ENCODE measurements at places on chromosomes 13 and 19.
A peak's percentile ranks its signal among the peaks of the same experiment; 100 is the strongest.

- DNase-seq: peak; percentile 72
Observed at GRCh38 chr13:76383676-76384461, 502.3 kb downstream of the KCTD12 start.

GRCh38 chr13:89315287-89315686, 1644.1 kb downstream of the SLITRK5 start:
- DNase-seq: no peak

DNA sequence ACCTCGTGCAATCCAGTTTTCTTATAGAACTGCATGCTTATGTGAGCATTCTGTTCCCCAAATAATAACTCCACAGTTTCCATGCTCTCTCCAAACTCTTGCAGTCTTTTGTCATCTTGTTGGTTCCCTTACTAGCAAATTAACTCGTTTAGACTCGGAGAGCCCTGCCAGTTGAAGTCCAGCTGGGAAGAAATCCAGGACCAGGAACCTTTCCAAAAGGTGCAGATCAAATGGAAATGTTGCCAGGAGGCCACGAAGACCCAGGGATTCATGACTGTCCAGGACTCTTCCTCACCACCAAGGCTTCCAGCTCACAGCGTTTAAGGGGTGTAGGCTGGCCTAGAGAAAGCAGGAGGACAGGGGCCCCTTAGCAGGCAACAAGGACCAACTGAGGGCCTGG, 2.1 kb upstream of the TDRD12 start:
- no peak for DNase-seq

DNA sequence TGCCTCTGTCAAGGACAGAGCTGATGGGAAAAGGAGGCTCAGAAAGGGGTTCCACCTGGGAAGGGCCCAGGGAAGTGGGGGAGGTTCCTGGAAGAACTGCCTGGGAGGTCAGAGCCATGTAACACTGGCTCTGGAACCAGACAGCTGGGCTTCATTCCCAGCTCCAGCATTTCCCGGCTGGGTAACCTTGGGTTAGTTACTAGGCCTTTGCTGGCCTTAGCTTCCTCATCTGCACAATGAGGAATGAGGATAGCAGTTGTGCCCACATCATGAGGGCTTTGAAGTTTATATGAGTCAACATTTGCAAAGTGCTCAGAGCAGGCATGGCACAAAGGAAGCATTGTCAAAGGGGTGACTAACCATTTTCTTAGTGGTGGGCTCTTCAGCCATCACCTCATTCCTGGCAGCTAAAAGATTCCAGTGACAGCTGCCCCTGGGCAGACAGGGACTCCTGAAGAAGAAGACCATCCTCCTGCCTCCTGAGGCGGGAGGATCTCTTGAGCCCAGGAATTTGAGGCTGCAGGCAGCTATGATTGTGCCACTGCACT, 1.7 kb upstream of the DNAJB1 start:
- no peak for DNase-seq

- no peak for DNase-seq
Observed at GRCh38 chr19:19817357-19817756, 4.2 kb downstream of the ZNF506 start.

- DNase-seq: no peak
Observed at GRCh38 chr13:102846261-102847015, 606 bp downstream of the ERCC5 start.

GRCh38 chr19:36128392-36128736, 11.5 kb upstream of the CAPNS1 start:
- DNase-seq: no peak

GRCh38 chr13:40475617-40476016, 190.8 kb downstream of the FOXO1 start:
- DNase-seq: no peak

DNA sequence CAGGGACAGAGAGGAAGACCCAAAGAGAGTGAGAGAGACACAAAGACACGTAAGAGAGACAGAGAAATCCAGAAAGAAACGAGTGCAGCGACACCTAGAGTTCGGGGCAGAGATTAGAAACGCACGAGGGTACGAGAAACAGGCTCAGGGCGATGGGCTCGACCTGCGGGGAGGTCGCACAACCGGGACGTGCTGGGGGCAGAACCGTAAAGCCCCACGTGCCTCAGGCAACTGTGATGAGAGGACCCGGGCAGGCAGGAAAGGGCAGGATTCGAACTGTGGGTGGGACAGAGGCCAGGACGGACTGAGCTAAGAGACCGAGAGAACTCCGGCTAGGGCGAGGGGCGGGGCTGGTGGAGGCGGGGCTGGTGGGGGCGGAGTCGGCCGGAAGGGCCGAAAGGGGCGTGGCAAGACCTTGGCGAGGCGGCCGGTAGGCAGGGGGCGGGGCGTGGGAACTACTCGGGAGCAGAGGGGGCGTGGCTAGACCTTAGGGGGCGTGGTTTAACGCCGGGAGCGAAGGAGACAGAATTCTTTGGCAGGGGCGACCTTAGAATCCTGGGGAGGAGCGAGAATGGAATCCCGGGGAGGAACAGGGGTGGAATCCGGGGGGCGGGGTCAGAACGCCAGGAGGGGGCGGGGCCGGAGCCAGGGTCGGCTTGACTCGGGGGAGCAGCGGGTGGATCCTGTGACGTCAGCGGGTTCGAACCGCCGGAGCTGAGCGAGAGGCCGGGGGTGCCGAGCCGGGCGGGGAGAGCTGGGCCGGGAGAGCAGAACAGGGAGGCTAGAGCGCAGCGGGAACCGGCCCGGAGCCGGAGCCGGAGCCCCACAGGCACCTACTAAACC, at the start of gene NECTIN2:
Gene NECTIN2 (plus strand): TSS at position 686 of the 843 bp plus-strand sequence. CDS start 229 bp downstream, outside the sequence.
- DNase-seq: peak; percentile 98

DNA sequence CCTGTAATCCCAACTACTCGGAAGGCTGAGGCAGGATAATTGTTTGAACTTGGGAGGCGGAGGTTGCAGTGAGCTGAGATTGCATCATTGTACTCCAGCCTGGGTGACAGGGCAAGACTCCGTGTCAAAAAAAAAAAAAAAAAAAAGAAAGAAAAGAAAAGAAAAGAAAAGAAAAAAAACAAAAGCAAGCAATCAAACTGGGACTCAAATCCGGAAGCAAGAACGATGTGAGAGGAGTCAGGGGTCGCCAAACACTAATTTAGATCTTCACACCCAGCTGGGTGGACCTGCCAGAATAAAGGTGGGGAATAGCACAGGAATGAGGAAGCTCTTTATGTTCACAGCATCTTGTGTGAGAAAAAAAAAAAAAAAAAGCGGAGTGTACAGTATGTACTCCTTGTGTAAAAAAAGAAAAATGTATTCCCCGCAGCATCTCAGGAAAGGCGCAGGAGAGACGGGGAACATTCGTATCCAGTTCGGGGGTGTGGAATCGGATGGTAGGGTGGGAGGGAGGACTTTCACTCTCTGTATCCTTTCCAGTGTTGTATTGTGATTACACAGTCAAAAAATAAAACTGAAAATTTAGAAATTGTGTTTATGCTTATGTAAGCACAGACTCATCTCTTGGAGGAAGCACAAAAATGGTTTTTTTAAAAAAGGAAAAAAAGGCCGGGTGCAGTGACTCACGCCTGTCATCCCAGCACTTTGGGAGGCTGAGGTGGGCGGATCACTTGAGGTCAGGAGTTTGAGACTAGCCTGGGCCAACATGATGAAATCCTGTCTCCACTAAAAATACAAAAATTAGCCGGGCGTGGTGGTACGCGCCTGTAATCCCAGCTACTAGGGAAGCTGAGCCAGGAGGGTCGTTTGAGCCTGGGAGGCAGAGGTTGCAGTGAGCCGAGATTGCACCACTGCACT, 7.6 kb downstream of the DNAJB1 start:
- DNase-seq: peak; percentile 73

DNA sequence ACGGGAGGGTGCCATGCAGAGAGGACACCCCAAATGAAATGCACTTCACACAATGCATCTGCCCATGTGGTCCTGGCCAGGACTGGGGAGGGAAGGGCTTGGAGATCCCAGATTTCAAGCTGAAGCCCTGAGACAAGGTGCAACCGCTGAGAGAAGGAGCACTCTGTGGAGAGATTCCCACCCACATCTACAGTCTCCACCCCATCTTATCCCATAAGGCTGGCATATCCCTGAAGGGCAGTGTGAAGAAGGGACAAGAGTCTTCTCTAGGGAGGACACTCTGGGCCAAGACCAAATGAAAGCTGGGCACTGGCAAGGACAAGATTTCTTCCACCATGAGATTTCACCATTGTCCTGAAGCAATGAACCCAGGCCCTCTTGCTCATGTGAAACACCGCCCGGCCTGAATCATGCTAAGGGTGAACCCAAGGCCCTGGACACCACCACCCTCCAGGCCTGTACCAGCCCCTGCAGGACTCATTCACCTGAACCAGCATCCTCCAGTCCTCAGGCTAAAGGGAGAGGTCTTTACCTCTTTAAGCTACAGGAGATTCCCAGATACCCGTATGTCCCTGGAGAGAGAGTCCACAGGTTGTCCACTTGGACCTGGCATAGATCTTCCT, 20.5 kb downstream of the CEACAM4 start:
- DNase-seq: no peak

GRCh38 chr13:27288392-27288791, 17.8 kb downstream of the RASL11A start:
- no peak for DNase-seq

GRCh38 chr13:47188802-47189201, 291.9 kb upstream of the HTR2A start:
- DNase-seq: peak; percentile 77

GRCh38 chr19:45973553-45974338, at the start of gene NOVA2:
TSS of gene NOVA2 (minus strand) at chr19:45973865. CDS start at chr19:45973351, 514 bp downstream.
- DNase-seq: no peak

GRCh38 chr13:59545007-59545406, 618.7 kb downstream of the DIAPH3 start:
- DNase-seq: no peak

GRCh38 chr13:40306817-40307216, 359.6 kb downstream of the FOXO1 start:
- no peak for DNase-seq

DNA sequence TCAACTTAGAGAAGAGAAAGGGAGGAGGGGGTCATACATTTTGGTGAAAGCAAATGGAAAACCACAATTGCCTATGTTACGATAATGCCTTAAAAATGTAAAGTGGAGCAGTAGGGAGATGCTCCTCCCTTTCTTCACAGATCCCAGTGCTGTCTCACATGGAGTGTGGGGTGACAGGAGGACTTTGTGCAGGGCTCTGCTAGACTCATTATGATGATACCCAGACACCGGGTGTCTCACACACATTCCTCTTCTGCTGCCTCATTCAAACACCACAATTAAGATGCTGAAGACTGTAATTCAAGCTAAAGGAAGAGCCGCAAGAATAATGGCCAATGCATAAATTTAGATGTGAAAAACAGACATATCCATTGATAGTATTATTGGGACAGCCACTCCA, 150.6 kb downstream of the LHFPL6 start:
- DNase-seq: no peak

DNA sequence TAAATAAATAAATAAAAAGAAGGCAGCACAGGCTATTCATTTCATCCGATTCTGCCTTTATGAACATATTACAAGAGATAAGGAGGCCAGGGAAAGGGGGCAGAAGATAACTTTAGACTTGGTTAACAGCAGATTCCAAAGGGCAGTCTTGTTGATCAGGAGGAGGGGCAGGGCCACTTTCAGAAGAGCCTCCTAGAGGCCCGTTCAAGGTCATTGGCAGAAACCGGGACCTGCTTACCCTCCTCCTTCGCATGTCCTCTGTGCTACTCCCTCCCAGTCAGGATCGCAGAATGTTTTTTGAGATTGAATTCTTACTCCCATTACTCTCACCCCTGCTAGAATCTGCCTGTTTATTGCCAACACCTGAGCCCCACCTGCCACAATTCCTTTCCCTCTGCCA, 217.0 kb upstream of the IPO5 start:
- no peak for DNase-seq

GRCh38 chr13:42996584-42996983, 4.5 kb upstream of the EPSTI1 start:
- DNase-seq: no peak

DNA sequence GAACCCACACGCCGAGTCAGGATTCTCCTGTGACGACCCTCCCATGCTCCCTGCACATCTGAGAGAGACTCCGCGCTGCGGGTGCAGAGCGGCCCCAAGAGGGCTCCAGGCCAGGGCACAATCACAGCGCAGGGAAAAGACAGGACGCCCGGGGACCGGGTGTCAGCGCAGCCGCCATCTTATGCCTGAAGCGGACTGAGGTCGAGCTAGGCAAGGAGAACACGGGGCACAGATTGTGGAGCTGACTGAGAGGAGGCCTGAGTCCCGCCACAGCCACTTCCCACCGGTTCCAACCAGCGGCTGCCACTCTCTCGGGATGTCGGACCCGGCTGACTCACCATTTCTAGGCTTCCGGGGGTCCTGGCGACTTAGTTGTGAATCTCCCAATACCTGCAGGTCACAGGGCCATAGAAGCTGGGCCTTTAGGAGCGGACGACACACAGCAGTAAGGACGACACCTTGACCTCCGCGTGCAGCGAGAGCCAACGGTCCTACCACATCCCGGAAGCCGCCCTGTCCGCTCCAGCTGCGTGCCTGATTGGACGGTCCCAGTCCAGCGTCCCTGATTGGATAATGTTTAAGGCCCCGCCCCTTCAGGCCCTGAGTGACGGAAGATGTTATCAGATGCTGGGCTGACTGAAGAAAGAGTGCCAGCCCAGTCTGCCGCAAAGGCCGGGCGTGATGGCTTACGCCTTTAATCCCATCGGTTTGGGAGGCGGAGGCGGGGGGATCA, at the start of gene ZNF728:
Gene ZNF728 (minus strand): TSS at position 487 of the 733 bp plus-strand sequence. CDS start 146 bp downstream, at position 341.
- no peak for DNase-seq
